ENCODE measurements at places on chromosomes 5 and 9. TPM values are rescaled to one million over a fixed set of nuclear protein-coding genes. Genes with fewer than 3 reads are reported as not detected.

Gene ZER1
- total RNA-seq: 28.6 TPM

Gene MLANA
- not detected for total RNA-seq

Gene RPL35
- total RNA-seq: 1,598 TPM

Gene SMIM3
- 19.4 TPM for total RNA-seq

Gene GABRP
- total RNA-seq: 8.8 TPM

Gene SPATA31D4
- not detected for total RNA-seq

Gene DNAJC25
- total RNA-seq: 10.4 TPM

Gene CNTNAP3B
- total RNA-seq: not detected

Gene CRHBP
- not detected for total RNA-seq

All from Caco-2 (cell line).